Kidney (tissue), 22 donors: ENCODE measurements at places on chromosomes 13 and 19. TPM values are rescaled to one million over a fixed set of nuclear protein-coding genes. Genes with fewer than 3 reads are reported as not detected.

CA11 gene
- polyA plus RNA-seq = 42.3 TPM

- no peaks in the 10 kb centered on the region for H3K4me1 ChIP-seq
- no peaks in the 10 kb centered on the region for H3K36me3 ChIP-seq
- H3K4me3 ChIP-seq = no peak overlapping the region
- no peak overlapping the region for H3K27ac ChIP-seq
- no peak for DNase-seq
Observed at GRCh38 chr19:23804676-23805075, 46.0 kb upstream of the ZNF681 start.

DNA sequence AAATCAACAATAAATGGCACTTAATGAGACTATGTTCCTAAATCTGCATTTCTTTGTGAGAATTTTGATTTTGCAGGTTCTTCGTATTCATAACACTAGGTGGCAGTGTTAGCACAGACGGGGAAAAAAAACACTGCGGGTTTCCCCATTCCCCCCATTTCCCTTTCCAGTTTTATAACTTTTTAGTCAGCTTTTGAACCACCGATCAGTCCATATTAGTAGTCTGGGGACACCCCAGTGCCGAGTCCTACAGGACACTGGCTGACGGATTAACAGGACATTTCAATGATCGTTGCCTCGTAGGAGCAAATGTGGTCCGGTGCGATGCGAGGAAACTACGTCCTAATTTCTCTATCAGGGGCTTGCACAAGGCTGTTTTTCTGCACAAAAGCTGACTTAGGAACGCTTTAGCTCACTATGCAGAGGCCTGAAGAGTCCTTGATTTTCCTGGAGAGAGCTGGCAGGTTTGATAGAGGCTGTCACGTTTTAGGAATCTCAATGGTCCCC is 234.3 kb downstream of the LMO7 start:
- DNase-seq = no peak
- no peaks in the 10 kb centered on the region for H3K4me1 ChIP-seq
- no peak overlapping the region for H3K27ac ChIP-seq

DNA sequence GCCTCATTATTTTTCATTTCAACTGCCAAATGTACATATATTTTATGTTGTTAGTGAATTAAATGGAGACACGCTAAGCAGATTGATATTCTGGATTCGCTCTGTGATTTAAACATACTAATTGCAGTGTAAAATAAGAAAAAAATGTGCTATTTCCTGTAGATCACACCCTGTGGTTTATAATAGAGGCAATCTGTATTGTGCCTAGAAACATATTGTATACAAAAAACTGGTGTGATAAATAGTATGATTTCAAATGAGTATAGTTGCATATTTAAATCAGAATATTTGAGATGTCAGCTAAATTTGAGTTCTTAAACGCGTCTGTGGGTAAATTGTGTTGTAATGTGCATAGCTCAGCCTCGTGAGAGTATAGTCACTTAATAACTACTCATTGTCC is 643.9 kb downstream of the TBC1D4 start:
- no peak overlapping the region for H3K27ac ChIP-seq
- no peaks in the 10 kb centered on the region for H3K4me1 ChIP-seq

ZNF865 gene
- polyA plus RNA-seq = 5.8 TPM

- H3K4me3 ChIP-seq = no peak overlapping the region
- no peaks in the 10 kb centered on the region for H3K27me3 ChIP-seq
- no peaks in the 10 kb centered on the region for H3K36me3 ChIP-seq
- peak; percentile 64 for DNase-seq
Observed at GRCh38 chr19:47839913-47840312, 18.2 kb downstream of the CRX start.

- H3K4me1 ChIP-seq = peaks cover 4% of the 10 kb centered on the region
- peaks cover 6% of the 10 kb centered on the region for H3K27me3 ChIP-seq
- H3K4me3 ChIP-seq = no peak overlapping the region
- H3K36me3 ChIP-seq = no peaks in the 10 kb centered on the region
- no peak overlapping the region for H3K27ac ChIP-seq
- DNase-seq = no peak
Observed at GRCh38 chr19:15466851-15467733, 2.7 kb upstream of the RASAL3 start.

DNA sequence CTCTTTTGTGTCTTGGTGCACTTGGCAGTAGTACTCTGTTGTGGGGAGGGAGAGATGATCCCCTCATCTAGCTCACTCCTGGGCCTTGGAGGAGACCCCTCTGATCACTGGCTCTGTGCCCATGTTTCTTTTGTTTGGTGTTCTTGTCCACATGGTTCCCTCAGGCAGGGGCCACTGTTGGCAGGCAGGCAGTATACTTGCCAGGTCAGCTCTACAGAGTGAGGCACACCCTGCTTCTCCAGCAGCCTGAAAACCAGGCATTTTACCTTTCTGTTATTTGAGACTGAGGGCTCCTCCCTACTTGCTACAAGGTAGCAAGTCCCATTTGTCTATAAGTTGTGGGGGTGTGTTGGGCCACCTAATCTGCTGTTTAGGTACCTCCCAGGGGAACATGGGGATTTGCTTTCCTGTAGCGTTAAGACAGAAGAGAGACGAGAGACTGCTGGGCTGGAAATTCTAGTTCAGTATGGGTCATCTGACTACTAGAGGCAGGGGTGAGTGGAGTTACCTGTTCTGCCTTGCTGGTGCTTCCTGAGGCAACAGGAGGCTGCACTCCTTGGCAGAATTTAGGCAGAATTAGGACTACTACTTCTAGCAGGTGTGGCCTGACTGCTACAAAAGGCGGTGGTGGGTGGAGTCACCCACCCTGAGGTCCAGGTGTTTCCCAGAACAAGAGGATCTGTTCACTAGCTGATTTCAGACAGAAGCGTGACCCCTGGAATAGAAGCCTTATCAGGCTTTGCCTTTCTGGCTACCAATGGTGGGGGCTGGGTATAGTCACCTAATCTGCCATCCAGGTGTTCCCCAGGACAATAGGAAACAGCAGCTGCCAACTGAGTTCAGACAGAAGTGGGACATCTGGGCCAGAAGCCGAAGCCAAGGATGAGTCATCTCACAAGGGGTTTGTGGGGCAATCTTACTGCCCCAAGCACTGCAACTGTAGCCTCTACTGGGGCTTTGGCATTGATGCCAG is 843.0 kb upstream of the ATXN8OS start:
- no peak overlapping the region for H3K4me3 ChIP-seq
- H3K27me3 ChIP-seq = no peaks in the 10 kb centered on the region
- no peaks in the 10 kb centered on the region for H3K36me3 ChIP-seq

DNA sequence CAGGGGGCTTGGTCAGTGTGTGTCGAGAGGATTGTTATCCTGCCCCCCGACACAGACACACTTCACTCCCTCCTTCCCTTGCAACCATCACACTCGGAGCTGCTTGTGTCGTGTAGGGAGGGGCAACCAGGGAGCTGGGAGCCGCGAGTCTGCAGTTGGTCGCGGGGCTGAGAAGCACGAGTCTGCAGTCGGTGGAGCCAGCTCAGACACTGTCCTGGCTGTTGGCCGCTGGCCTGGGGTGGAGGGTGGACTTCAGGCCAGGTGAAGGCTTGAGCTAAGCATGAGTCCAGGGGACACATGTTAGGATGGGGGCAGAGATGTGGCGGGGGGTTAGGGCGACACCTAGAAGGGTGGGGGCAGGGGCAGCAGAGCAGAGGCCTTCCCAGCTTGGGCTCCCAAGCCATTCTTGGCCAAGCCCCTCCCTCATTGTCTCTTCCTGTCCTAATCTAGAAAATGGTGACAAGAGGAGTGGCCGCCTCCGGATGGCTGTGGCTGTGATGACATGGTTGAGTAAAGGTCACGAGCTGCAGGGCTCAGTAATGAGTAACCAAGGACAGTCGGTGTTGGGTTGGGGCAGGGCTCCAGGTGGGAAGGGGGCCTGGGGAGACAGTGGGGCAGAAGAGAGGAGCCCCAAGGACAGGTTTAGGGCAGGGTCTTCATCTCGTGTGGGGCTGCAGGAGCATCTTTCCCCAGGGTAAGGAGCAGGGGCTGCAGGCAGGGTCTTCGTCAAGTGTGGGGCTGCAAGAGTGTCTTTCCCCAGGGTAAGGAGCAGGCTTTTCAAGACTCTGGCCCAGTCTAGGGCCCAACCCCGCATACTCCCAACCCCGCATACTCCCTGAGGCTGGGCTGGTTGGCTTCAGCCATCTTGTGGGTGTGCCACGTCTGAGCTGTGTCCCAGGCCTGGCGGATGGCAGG is 8.6 kb downstream of the PPP5C start:
- H3K4me3 ChIP-seq = no peak overlapping the region
- H3K27me3 ChIP-seq = no peaks in the 10 kb centered on the region
- no peaks in the 10 kb centered on the region for H3K4me1 ChIP-seq
- H3K36me3 ChIP-seq = no peaks in the 10 kb centered on the region
- no peak overlapping the region for H3K27ac ChIP-seq

DNA sequence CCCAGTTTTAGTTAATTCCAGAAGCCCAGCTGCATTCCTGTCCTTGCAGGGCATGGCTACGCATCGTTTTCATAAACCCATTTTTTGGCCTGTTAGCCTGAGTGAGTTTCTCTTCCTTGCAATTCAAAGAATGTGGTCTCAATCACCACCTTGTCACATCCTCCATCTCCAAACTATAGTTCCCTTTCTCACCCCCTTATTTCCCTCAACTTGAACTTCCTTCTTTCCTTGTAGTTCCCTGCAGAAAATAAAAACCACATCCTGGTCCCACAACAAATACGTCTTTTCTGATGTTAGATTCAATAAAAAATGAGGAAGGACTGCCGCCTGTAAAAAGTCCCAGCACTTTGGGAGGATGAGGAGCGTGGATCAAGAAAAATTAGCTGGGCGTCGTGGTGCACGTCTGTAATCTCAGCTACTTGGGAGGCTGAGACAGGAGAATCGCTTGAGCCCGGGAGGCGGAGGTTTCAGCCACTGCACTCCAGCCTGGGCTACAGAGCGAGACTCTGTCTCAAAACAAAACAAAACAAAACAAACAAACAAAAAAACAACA is 13.2 kb downstream of the ADGRE3 start:
- no peak overlapping the region for H3K4me3 ChIP-seq
- H3K27ac ChIP-seq = no peak overlapping the region
- no peaks in the 10 kb centered on the region for H3K27me3 ChIP-seq
- H3K36me3 ChIP-seq = no peaks in the 10 kb centered on the region

DNA sequence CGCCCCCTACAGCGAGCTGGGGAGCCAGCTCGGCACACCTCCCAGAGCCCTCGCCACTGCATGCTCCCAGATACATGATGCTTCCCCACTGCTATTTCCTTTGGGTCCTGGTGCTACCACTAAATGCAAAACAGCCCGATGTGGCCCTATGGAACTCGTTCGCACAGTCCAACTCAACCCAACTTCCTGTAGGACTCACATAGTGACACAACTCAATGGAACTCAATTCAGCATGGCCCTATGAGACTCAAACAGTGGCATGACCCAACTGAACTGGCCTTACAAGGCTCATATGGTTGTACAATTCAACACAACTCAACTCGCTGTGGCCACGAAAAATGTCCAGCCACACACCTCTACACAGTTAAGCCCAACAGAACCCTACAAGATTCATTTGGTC is 3.5 kb downstream of the KCNA7 start:
- no peak overlapping the region for H3K27ac ChIP-seq
- H3K4me3 ChIP-seq = peak overlapping the region; percentile 2
- H3K27me3 ChIP-seq = peaks cover 10% of the 10 kb centered on the region
- no peaks in the 10 kb centered on the region for H3K36me3 ChIP-seq
- H3K4me1 ChIP-seq = no peaks in the 10 kb centered on the region
- DNase-seq = no peak

HSPBP1 gene
- polyA plus RNA-seq = 55.9 TPM

GRCh38 chr13:30806784-30807183 is 71.4 kb downstream of the ALOX5AP start:
- DNase-seq = no peak
- no peaks in the 10 kb centered on the region for H3K27me3 ChIP-seq
- H3K36me3 ChIP-seq = no peaks in the 10 kb centered on the region

- no peaks in the 10 kb centered on the region for H3K36me3 ChIP-seq
- H3K27ac ChIP-seq = no peak overlapping the region
- H3K27me3 ChIP-seq = no peaks in the 10 kb centered on the region
- H3K4me3 ChIP-seq = no peak overlapping the region
- no peaks in the 10 kb centered on the region for H3K4me1 ChIP-seq
- DNase-seq = no peak
Observed at GRCh38 chr13:80239571-80240255, 101.2 kb downstream of the SPRY2 start.

GRCh38 chr19:4171676-4172075 is 10.7 kb downstream of the SIRT6 start:
- H3K27me3 ChIP-seq = no peaks in the 10 kb centered on the region
- DNase-seq = no peak
- H3K4me1 ChIP-seq = no peaks in the 10 kb centered on the region
- no peak overlapping the region for H3K27ac ChIP-seq

DNA sequence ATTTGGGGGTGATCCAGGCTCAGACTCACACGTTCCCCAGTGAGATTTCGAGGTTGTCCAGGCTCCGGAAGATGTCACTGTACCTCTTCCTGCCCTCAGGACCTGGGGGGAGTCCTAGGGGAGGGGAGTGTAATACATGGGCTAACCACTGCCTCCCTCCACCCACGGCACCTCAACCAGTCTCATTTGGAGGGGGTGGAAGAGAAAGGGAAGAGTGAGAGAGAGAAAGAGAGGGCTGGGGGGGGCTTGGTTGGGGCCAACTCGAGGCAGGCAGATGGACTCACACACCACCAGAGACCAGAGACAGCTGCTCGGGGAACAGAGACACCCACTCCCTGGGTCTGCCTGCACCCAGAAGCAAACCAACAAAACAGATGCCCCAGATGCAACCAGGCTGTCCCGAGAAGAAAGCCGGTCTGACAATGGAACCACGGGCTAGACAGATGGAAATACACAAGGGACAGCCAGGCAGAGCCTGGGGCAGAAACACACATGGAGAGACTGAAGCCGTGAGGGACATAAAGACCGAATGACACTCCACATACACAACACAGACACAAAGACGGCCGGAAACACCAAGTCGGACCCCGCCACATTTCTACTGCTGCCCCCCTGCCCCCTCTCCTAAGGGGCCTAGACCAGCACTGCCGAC is 825 bp downstream of the GMIP start:
- peak overlapping the region; percentile 62 for H3K4me3 ChIP-seq
- no peak overlapping the region for H3K27ac ChIP-seq
- H3K36me3 ChIP-seq = peaks cover 11% of the 10 kb centered on the region
- no peaks in the 10 kb centered on the region for H3K27me3 ChIP-seq
- H3K4me1 ChIP-seq = peaks cover 5% of the 10 kb centered on the region
- no peak for DNase-seq

SIGLEC8 gene
- polyA plus RNA-seq = not detected

DNA sequence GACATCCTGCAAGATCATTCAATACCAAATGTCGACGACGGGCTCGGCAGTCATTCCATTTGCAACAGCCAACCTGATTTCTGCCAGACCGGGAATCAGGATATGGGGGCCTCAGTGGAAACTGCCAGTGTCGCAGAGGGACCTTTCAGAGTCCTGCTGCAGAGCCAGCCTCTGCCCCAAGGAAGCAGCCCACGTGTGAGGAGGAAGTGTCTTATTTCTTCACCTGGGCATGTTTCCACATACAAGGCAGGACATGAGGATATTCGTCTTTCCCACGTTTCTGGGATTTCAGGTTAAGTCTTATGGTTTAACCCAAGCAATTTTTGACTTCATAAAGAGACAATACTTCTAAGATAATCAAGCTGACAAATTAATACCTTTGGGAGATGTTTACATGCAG is 69.9 kb downstream of the ABCC4 start:
- no peaks in the 10 kb centered on the region for H3K36me3 ChIP-seq
- DNase-seq = no peak
- H3K27me3 ChIP-seq = no peaks in the 10 kb centered on the region
- peaks cover 8% of the 10 kb centered on the region for H3K4me1 ChIP-seq

CYP2A7 gene
- polyA plus RNA-seq = not detected
